GF-D8 (cell line): ENCODE measurements at places on chromosomes 5 and 9.
A peak's percentile ranks its signal among the peaks of the same experiment; 100 is the strongest.

- DNase-seq = no peak
Observed at GRCh38 chr9:95003689-95004410, 277.4 kb downstream of the AOPEP start.

DNA sequence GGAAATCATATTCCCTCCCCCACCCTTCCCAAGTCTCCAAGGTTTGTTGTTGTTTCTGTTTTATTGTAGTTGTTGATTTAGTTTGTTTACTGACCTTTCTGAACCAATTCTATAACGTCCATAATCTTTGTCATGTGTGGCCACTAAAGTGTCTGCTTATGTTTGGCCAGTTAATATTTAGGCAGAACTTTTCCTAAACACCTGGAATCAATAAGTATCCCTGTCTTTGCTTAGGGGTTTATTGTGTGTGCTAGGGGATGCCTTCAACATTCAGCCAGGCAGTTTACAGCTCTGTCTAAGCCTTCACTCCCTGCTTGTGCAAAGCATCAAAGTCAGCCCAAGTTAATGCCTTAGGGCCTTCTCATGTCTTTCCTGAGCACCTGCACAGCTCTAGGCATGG, 16.9 kb upstream of the LECT2 start:
- no peak for DNase-seq

DNA sequence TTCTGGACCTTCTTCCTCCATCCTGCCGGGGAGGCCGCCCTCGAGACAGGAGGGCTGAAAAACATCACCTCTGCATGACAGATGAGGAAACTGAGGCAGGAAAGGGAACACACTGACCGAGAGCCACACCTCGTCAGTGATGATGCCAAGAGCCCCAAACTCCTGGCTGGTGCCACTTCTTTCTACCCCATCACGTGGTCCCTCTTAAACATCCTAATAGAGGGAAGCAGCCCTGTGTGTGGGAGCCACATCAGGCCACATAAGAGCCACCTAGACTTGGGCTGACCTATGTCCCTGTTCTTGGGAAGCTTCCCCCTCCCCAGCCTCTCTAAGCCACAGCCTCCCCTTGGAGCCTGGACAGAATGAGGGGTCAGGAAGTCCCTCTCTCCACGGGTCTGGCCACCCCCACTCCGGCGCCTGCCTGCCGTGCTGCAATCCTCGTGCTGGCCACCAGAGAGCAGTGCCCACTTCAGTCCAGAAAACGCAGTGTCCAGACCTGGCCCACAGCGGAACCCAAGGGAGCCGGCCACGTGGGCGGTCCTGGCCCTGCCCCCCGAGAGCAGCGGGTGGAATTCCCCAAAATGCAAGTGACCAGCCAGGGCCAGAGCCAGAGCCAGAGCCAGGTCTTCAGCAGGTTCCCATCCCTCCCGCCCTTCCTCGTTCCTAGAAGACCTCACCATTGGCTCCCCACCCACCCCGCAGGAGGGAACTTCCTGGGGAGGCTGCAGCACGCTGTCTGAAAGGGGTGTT, 54.7 kb upstream of the SARDH start:
- no peak for DNase-seq

DNA sequence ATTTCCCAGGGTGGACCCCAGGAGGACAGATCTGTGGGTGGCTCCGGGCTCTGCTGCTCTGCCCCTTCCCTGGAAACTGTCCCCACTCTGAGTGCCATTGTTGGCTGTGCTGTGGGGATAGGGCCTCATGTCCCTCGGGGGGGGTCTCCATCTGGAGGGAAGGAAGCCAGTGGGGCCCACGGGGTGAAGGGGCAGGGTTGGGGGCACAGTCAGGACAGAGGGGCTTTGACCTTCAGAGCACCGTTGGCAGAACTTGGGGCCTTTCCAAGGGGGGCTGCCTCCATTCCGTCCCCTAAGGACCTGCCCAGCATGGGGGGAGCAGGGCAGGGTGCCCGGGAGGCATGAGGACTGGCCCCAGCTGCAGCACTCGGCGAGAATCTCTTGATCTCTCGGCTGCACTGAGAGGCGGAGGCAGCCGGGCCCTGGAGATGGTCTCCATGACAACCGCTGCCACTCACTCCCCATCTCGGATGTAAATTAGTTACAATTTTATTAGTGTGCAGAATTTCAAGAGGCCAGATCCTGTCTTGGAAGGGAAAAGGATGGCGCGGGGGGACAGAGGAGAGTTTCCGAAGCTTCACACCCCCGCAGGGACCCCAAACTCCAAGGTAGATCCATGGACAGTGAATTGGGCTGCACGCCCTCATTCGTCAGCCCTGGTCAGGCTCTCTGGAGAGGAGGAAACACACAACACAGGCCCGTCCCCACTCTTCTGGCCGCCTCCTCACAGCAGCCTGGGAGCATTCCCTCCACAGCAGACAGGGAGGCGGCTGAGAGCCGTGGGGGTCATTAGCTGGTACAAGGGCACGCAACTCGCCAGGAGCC, 216.2 kb upstream of the IER5L start:
- DNase-seq = no peak

- DNase-seq = peak; percentile 12
Observed at GRCh38 chr9:16884373-16884772, 13.9 kb upstream of the BNC2 start.

GRCh38 chr5:74067748-74068541, 441.9 kb downstream of the ARHGEF28 start:
- DNase-seq = no peak

- no peak for DNase-seq
Observed at GRCh38 chr5:138954257-138955012, 79.3 kb upstream of the LRRTM2 start.

DNA sequence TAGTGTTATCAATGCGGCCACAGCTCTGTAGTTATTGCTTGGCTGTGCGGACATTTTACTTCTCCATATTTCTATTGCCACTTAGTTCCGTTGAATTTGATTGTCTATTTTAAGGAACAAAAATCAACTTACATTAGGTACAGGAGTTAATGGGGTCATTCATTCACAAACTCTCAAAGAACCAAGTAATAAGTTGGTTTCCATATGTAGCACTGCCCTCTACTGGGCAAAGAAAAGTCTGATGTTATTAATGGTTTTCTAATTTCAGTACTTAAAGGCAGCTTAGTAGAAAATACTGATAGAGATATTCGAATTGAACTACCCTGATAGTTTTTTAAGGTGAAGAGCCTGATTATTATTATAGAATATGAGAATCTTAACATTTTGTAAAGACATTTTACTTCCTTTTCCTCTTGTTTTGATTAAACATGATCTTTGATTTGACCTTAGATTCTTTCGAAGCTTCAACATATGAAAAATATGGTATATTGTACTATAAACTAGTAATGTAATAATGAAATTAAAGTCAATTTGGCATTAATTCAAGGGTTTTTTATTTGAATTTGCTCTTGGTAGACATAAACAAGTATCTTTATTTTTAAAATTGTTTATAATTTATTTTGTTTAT, 119.5 kb upstream of the CTNND2 start:
- DNase-seq = no peak
